Right renal cortex interstitium (tissue), 3 donors: ENCODE measurements at places on chromosomes 2 and 18.

GRCh38 chr18:48993586-48993985 is 42.8 kb upstream of the SMAD7 start:
- no peak for DNase-seq

- no peak for DNase-seq
These were observed 609.7 kb downstream of the STK39 start for GRCh38 chr2:167637741-167638140.

DNA sequence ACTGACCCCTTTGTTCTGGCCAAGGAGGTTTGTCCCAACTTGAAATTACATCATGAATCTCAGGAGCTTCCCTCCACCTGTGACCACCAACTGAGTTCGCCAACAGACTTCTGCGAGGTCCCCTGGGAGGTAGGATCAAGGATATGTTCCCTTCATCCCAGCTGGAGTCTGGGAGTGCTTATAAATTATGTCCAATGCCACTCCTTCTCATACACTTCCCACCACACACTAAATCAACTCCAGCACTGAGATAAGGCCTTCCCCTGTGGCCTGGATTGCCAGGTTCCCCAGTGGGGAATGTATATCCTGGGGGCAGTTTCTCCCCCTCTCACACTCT is 99.2 kb downstream of the RND3 start:
- no peak for DNase-seq

GRCh38 chr18:34083910-34084535 is 140.7 kb downstream of the NOL4 start:
- no peak for DNase-seq

- no peak for DNase-seq
These were observed 131.7 kb downstream of the GCA start for GRCh38 chr2:162475661-162476060.

DNA sequence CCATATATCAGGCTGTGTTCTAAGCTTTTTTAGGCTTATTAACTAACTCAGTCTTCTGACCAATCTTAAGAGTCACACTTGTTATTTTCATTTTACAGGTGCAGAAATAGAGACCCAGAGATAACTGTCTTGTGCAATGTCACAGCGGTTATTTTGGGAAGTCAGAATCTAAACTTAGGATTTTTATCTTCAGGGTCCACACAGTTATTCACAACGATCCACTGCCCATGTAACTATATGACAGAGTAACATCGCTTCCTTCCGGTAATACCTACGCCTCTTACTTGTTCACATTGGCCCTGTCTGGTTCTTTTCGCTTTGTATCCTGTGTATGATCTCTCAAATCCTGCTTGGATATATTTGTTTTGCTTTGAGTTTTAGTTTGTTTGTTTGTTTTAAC is 631.7 kb downstream of the LRP1B start:
- no peak for DNase-seq

DNA sequence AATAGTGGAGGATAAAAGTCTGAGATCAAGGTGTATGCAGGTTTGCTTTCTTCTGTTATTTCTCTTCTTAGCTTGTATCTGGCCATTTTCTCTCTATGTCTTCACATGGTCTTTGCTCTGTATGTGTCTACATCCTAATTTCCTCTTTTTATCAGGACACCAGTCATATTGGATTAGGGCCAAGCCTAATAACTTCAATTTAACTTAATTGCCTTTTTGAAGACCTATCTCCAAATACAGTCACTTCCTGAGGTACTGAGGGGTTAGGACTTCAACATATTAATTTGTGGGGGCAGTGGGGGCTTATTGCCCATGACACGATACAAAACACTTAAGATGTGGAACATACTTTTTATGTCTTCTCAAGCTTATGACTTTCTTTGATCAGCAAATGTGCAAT is 632.9 kb upstream of the CELF4 start:
- no peak for DNase-seq

DNA sequence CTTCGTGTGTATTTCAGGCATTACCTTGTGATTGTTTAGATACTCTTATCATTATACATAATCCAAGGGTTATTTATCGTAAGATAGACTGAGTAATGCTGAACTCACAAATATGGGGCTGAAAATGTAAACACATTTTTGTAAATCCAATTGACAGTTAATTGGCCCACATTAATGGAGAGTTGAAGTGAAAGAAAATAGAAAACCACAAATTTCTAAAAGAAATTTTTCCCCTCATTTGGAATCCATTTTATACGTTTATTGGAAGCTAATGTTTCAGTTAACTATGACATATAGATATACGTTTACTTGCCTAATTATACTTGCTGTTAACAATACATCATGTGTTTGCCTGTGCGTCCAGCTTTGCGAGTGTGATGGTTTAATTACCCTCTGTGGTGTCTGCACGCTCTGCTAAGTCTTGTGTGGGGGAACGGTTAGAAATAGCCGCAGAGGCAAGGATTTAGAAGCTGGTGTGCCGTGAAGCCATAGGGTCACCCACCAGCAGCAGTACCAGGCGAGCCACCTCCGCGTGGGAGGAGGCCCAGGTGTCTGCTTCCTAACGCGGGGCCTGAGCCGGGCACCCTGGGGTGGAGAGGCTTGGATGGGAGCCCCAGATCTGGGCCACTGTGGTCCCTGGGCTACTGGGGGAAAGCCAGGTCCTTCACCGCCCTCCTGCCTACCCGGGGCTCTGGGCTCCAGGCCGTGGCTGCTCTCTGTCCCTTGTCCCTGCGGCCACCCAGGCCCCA is 38.0 kb downstream of the TSHZ1 start:
- no peak for DNase-seq

GRCh38 chr18:10101729-10102128 is 187.9 kb downstream of the VAPA start:
- DNase-seq, result no peak

DNA sequence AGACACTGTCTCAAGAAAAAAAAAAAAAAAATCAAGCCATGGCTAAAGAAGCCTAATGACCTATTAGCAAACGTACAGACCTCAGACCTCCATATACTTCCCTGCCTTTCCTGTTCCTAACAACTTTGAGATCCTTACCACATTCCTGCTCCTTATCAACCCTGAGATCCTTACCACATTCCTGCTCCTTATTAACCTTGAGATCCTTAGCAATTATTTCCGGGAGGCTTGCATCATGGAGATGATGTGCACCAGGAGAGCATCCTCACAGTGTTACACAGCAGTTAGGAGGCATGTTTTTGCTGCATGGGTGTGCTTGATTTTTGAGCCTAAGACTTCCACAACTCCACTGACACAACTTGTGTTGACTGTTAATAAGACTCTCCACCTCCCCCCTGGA is 54.6 kb upstream of the RASGRP3 start:
- DNase-seq, result no peak

GRCh38 chr2:155178921-155179320 is 480.4 kb downstream of the KCNJ3 start:
- no peak for DNase-seq

GRCh38 chr2:218782528-218782844 is 539 bp downstream of the CYP27A1 start:
- DNase-seq, result no peak

DNA sequence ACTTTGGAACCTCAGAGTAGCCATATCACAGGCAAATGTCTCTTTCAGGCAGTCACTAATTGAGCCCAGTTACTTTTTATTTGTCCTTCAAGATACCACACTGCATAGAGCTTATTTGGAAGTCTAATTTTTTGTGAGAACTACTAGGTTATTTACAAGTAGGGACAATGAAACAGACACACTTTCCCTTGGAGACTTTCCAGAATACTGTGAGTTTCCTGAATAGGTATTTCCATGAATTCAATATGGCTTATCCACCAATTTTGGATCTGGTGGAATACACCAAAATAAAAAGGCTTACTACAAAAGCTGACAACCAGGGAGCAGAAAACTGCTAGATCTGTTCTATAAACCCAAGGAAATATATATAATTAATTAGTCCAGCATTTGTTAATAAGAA is 83.3 kb downstream of the NRXN1 start:
- no peak for DNase-seq

- no peak for DNase-seq
These were observed 2.3 kb downstream of the WNT10A start for GRCh38 chr2:218882866-218883366.

GRCh38 chr2:29347774-29348461 is 232.7 kb downstream of the CLIP4 start:
- no peak for DNase-seq

- no peak for DNase-seq
These were observed 47.6 kb upstream of the MSTN start for GRCh38 chr2:190110131-190110530.

DNA sequence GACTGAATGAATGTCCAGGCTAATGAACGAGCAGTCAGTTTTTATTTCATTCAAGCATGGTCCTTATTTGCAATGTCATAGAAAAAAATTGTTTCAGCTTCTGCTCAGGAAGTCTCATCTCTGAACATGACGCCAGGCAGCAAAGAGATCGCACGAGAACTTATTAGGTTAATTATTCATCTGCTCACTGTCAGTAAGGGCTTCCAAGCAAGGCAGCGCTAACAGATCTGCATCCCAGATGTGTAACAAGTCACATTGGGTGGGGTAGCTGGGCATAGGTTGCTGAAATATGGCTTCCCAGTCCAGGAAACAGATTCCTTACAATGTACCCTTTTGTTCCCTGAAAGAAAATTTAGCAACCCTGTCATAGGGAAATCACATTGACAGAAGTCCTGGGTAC is 63.5 kb downstream of the ANKRD44 start:
- DNase-seq, result no peak

- DNase-seq, result no peak
These were observed 15.3 kb upstream of the PPP4R1 start for GRCh38 chr18:9629709-9630108.

DNA sequence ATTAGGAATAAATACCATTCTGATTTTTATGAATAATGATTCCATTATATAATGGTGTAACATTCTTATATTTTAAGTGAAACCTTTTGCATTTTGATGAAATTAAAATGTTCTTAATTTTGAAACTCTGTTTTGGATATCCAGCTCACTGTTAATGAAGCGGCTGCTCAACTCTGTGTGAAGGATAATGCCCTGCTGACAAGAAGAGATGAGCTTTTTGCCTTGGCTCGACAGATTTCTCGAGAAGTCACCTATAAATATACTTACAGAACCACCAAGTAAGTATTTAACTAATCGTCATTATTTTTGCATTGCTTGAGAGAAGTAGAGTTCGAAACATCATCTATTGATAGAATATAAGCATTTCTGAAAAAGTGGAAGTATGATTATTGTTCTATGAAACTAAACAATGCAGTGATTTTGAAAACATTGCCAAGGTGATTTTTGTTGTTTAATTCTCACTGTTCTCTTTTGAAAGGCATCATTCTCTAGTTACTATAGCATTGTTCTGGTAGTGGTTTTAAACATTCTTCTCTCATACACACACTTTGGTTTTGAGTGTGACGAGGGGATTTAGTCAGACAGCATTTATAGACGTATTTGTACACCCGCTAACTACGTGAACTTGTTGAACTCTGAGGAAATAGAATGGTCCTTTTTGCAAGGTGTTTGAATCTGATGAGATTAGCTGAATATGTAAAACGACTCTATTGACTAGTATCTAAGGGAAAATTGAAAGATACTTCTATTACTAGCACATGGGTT is 21.5 kb downstream of the NAB1 start:
- no peak for DNase-seq

DNA sequence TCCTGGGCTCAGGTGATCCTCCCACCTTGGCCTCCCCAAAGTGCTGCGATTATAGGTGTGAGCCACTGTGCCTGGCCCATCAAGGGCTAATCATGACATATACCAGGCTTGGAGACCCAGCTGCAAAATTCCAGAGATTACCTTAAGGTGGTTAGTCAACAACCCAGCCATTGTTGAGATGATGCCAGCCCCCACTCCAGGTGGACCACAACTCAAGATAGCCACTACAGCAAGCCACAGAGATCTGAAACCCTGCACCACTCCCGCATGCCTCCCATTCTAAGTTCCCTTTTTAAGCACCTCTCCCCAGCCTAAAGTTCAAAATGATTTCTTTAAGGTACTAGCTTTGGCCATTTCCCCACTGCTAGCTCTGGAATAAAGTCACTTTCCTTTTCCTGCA is 4.6 kb upstream of the CLK1 start:
- DNase-seq, result no peak

- DNase-seq, result no peak
These were observed 121.8 kb downstream of the GLI2 start for GRCh38 chr2:120857422-120857821.

GRCh38 chr2:19848952-19849351 is 52.8 kb downstream of the TTC32 start:
- DNase-seq, result no peak
